ENCODE measurements at places on chromosomes 6 and 20.

- DNase-seq, result no peak
Observed at GRCh38 chr20:12575352-12576095, 433.2 kb upstream of the SPTLC3 start.

DNA sequence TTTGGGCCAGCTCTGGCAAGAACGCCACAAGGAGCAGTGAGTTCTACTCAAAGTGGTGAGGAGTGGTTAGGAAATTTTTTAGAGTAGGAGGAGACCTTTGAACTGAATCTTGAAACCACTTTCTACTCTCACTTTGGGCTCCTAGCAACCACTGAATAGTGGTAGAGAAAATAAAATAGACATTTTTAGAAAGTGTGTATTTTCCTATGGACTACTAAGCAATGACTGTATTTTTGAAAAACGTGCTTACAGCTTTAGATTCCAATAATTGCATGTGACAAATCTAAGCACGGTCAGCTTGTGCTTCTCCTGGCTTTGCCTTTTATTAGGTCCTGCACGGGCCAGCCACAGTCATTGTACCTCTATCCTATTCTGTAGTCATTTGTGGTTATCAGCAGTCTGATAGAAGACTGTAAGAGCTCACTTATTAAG is 8.7 kb upstream of the IFNGR1 start:
- DNase-seq, result no peak

- DNase-seq, result no peak
Observed at GRCh38 chr20:45927071-45927878, 7.2 kb upstream of the PCIF1 start.

DNA sequence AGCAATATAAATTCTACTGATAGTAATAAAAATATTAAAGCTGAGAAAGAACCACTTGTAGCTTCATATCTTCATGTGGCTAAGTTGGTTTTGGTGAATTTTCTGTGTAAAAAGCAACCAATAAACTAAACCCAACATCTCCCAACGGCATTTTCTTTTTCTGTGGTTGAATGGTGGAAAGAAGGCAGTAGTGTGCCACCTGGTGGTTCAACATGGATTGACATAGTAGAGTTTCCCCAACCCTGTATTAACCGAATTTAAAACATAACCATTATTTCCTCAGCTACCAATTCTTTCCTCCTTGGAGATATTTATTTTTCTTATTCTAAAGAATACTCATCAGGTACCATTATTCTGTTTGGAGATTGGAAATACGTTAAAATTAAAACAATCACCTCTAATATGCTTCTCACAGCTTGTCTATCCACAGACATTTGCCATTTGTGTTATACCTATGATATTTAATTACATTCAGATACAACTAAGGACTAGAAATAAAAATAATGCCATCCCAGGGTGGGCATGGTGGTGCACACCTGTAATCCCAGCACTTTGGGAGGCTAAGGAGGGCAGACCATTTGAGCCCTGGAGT is 117.1 kb upstream of the EEF1E1 start:
- peak; percentile 9 for DNase-seq

- peak; percentile 79 for DNase-seq
Observed at GRCh38 chr20:25033265-25033923, 24.5 kb downstream of the ACSS1 start.

GRCh38 chr6:163814494-163815364 is 400.2 kb downstream of the QKI start:
- DNase-seq, result no peak

DNA sequence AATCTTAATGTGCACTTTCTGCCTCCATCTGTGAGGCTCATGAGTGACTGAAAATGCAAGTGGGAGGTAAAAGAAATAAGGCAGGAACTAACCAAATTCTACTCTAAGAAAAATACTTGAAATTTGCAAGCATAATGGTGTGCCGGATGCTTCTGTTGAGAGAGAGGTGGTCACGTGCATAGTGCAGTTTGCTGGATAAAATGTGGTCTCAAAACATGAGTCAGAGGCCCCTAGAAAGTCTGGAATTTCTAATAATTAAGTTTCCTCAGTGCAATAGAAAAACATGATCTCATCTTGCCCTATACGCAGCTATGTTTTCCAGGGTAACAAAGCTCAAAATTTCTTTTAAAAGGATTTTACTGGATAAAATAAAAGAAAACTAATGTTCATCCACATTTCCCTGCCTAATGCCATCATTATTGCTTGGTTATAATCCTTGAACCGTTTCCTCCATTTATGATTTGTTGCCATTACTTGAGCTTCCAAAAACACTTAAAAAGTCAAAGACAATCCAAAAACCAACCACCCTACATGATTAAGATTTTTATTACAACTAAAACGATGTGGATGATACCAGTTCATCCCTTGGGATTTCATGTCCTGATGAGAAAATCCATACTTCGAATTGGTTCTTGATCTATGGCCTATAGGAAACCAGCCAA is 351.7 kb upstream of the ARID1B start:
- DNase-seq, result no peak
